ENCODE measurements at places on chromosomes 3 and 15.

DNA sequence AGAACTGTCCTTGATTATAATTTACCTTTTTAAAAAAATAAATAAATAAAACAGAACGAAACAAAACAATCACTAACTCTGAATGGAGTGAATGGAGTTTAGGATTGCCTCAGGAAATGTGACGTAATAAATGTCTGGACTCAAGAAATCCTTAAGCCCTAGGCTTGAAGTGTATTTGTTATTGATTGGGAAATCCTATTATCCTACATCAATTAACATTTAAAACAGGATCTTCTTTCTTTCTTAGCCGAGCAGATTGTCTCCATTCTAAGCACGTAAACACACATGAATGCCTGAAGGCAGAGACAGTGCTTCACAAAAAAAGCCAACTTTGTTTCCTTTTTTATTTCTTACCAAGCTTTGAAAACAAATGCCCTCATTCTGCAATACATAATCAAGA lies 33.4 kb downstream of the KAT2B start:
- DNase-seq, result no peak

GRCh38 chr3:168476360-168476980 lies 380.7 kb upstream of the GOLIM4 start:
- no peak for DNase-seq

- no peak for DNase-seq
These were observed 514.3 kb upstream of the PPP2R3A start for GRCh38 chr3:135451037-135451785.

DNA sequence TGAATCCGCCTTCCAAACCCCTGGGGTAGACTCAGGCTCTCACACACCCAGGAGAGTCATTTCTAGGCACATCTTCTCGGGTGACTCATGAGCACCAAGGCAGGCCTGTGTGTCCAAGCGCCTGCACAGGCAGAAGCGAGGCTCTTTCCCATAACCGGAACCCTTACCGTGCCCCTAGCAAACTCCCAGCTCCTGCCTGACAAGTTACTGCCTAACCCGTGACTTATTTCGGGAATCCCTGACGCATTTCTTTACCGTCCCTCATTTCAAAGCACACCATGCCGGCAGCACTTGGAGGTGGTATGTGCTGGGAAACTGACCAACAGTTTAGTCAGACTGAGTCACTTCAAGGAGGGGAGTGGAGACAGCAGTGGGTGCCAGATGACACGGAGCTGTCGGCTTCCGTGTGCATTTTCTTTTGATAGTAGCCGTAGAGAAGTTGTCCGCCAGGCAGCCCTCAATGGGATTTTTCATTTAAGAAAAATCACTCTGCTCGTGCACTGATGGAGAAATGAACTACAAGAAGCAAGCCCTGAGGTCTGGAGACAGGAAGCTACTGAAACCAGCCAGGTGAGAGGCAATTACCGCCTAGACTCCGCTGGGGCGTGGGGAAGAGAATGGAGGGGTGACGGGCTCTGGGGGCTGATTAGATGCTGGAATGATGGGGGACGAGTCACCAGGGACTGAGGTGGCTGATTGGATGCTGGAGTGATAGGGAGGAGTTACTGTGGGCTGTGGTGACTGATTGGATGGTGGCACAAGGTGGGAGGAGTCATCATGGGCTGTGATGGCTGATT lies 17.3 kb upstream of the HRH1 start:
- no peak for DNase-seq

DNA sequence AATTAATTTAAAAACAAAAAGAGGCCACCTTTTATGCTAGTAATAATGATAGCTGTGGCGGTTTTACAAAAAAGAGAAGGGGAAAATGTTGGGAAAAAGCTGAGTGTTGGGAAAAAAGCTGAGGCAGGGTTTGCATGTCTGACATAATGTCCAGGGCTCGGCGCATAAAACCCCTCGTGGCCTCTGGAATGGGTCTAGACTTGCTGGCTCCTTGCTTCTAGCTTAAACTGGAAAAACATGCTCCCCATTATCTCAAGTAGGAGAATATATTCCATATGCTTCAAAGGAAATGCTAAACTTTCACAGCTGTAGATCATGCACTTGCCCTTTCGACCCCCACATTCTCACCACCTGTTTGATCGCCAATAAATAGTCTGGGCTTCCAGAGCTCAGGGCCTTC lies 53.0 kb downstream of the CYP19A1 start:
- no peak for DNase-seq

GRCh38 chr15:52261498-52262242 lies 33.9 kb downstream of the MYO5C start:
- DNase-seq, result peak; percentile 58

- peak; percentile 64 for DNase-seq
These were observed 37.9 kb downstream of the RPL39L start for GRCh38 chr3:187101184-187102072.

GRCh38 chr3:102085431-102086176 lies 236.3 kb downstream of the NFKBIZ start:
- DNase-seq, result no peak

DNA sequence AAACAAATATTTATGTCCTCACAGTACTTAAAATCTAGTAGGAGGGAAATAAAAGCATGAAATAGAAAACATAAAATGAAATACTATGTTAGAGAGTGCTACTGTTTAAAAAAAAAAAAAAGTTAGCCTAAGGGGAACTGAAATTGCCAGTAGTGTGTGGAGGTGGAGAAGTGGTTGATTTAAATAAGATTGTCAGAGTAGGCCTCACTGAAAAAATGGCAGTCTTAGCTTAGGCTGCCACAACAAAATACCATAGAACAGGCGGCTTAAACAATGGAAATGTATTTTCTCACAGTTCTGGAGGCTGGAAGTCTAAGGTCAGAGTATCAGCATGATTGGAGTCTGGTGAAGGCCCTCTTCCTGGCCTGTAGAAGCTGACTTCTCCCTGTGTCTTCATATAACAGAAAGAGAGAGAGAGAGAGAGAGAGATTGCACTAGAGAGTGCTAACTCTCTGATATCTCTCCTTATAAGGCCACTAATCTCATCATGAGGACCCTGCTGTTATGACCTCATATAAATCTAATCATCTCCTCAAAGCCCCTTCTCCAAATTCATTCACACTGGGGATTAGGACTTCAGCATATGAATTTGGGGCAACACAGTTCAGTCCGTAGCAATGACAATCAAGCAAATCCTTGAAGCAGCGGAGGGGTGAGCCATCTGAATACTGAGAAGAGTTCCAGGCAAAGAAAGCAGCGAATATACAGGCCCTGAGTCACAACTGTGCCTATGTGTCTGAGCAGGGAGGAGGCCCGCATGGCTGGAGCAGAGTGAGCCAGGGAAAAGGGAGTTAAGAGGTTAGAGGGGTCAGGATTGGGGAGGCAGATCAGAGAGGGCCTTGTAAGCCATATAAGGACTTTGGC lies 23.6 kb upstream of the LRRC34 start:
- no peak for DNase-seq

- no peak for DNase-seq
These were observed 44.7 kb upstream of the APEH start for GRCh38 chr3:49629451-49629850.

- DNase-seq, result peak; percentile 61
These were observed 36.8 kb downstream of the TRANK1 start for GRCh38 chr3:36907911-36908646.

GRCh38 chr15:45744236-45744589 lies 109.4 kb downstream of the SQOR start:
- DNase-seq, result no peak

- no peak for DNase-seq
These were observed 17.5 kb downstream of the GASK1A start for GRCh38 chr3:42996633-42997075.

GRCh38 chr3:146283781-146284445 lies 33.0 kb upstream of the PLSCR4 start:
- DNase-seq, result no peak

GRCh38 chr3:25775936-25776335 lies 7.3 kb downstream of the NGLY1 start:
- no peak for DNase-seq

- DNase-seq, result no peak
These were observed 587.9 kb downstream of the TBL1XR1 start for GRCh38 chr3:176609361-176609760.

DNA sequence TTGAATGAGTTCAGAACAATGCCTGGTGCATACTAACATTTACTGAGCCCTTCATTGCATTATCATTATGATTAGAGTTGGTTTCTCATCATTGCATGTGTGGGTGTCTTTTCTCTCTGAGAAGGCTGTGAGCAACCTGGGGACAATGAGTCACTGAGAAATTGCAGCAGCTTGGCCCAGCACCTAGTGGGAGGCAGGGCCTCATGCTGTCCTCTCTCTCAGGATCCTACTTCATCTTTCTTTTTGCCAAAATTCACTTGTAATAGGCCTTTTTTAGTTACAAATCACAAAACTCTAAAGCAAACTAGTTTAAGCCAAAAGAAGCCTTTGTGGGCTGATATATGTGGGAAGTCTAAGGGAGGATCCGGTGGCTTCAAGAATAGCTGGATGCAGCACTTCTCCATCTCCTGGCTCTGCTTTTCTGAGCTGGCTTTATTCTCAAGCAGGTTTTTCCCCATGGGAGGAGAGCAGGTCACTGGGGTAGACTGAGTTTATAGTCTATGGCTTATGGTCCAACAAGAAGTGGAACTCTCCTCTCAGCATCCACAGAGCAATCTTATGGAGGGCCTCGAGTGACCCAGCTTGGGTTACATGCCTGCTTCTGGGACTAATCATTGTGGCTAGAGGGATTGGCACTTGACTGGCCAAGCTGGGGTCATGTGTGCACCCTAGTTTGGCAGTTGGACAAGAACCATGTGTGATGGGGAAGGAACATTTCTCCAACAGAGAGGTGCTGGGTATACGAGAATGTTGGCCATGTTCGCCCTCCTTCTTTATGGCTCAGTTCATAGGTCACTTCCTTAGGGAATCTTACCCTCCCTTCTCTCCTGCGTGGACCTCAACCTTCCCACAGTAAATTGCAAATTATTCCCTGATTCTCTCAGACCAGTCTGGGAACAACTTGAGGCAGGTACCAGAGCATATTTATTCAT lies 8.7 kb upstream of the CAMK1 start:
- peak; percentile 76 for DNase-seq

DNA sequence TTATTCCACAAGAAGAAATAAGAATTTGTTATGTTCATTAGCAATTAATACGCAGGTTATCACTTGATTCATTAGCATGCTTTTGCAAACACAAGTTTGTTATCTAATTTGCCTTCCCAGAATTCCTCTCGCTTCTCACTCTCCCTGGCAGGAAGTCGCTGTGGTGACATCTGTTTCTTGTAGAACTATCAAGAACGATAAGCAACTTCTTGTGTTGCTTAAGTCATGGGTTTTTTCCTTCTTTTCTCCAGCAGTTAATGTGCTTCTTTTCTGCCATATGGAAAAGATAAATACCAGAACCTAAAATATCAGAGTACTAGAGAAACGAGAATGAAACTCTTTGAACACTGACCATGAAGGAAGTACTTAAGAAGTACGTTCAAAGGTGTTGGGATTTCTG lies 99.8 kb upstream of the CHMP2B start:
- no peak for DNase-seq

- DNase-seq, result peak; percentile 16
These were observed 34.9 kb upstream of the TIMP4 start for GRCh38 chr3:12193485-12194165.

- no peak for DNase-seq
These were observed 130.9 kb downstream of the IL1RAP start for GRCh38 chr3:190644766-190645165.

DNA sequence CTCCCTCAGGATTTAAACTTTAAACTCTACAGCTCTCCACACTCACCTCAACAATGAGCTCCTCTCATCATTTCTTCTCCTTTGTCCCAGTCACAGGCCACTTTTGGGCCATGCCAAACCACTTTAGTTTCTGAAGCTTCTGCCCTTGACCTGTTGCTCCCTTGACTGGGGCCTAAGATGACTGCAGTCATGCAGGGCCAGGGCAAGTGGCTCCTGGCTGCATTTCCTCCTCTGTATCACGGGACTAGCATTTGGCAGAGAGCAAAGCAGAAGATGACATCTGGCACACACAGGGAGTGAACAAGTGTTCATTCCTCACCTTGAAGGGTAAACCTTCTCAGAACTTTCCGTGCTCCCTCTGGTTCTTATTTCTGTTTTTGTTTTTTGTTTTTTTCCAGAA lies 136.9 kb downstream of the PDE8A start:
- no peak for DNase-seq

DNA sequence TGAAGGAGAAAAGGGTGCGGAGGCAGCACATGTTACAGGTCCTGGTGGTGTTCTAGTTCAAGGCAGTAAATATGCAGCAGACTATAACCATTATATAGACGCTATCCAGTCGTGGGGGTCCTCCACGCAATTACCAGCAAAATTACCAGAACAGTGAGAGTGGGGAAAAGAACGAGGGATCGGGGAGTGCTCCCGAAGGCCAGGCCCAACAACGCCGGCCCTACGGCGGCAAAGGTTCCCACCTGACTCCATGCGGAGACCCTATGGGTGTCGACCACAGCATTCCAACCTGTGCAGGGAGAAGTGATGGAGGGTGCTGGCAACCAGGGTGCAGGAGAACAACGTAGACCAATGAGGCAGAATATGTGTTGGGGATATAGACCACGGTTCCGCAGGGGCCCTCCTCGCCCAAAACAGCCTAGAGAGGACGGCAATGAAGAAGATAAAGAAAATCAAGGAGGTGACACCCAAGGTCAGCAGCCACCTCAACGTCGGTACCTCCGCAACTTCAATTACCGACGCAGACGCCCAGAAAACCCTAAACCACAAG lies 89.0 kb upstream of the TPM1 start:
- no peak for DNase-seq

- DNase-seq, result no peak
These were observed 90.5 kb downstream of the FAM227B start for GRCh38 chr15:49530092-49530491.

- DNase-seq, result no peak
These were observed 17.7 kb downstream of the FOXB1 start for GRCh38 chr15:60021589-60022378.

DNA sequence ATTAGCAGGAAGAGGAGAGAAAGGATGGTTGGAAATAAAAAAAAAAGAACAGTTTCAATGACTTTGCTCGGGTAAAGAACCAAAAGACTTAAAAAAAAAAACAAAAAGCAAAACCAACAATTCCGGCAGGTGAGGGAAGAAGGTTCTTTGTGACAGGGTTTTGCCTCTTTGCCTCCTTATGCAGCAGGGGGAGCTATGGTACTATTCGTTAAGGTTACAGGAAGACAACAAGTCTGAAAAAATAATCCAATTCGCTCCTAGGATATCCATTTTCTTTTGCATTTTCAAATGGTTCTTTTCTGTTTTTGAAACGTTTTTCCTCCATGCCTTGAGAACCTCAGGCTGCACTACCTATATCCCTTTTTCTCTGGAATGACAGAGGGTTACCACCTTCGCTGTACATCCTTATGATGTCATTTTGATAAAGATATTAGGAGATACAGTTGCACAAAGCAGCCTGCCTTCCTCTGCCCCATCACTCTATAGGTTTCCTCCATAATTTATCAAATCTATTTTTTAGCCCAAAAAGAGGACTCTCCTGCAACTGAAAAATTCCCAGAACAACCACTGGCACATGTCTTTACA lies 55.0 kb downstream of the CFAP20DC start:
- no peak for DNase-seq
